NCI-H1436 (cell line): ENCODE measurements at places on chromosomes 16 and 17.

DNA sequence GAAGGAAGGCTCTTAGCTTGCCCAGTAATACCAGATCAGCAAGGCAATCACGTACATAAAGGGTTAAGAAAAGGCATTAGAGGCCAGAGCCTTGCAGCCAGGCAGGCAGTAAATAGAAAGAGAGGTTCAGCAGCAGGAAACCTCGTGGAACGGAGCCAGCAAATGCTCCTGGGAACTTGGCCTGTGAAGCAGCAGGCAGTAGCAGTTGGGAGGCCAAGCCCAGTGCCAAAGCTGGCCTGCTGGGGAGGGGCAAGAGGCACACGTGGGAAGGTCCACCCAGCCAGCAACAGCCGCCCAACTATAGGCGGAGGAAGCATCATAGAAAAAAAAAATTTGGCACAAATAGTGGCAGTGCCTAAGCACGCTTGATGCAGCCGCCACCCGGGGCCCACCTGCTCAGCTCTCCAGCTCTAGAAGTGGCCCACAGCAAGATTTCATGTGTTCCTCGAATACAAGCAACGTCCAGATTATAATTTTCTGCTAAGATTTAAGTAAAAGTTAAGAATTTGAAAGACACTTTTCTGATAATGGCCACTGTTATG is 2339.5 kb downstream of the TP53TG3F start:
- DNase-seq = no peak

DNA sequence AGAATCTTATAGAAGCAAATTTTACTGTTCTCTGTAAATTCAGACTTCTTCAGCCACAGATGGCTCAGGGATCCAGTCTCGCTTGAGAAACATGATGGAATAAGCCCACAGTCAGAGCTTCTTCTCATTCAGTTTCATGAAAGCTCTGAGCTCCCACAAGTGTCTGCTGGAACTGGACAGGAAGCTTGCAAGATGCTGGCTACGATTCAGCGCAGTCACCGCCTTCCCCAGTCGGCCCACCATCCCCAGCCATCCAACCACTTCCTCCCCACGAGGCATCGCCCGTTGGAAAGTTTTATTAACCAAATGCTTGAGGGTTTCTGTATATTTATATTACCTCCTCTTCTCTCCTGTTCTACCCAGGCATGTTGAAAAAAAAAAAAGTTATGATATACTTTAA is 171.7 kb downstream of the ZFHX3 start:
- no peak for DNase-seq

DNA sequence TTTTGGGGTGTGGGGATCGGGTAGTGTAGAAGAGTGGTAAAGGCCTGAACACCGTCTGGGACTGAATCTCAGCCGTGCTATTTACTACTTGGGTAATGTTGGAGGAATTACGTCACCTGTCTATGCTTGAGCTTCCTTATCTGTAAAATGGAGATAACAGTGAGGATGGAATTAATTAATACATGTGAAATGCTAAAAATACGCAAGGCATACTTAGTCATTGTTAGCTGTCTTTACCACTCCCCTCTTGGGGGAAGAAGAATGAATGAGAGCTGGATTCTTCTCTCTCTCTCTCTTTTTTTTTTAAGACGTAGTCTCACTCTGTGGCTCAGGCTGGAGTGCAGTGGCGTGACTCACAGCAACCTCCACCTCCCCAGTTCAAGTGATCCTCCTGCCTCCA is 41.1 kb upstream of the TANGO6 start:
- DNase-seq = no peak

DNA sequence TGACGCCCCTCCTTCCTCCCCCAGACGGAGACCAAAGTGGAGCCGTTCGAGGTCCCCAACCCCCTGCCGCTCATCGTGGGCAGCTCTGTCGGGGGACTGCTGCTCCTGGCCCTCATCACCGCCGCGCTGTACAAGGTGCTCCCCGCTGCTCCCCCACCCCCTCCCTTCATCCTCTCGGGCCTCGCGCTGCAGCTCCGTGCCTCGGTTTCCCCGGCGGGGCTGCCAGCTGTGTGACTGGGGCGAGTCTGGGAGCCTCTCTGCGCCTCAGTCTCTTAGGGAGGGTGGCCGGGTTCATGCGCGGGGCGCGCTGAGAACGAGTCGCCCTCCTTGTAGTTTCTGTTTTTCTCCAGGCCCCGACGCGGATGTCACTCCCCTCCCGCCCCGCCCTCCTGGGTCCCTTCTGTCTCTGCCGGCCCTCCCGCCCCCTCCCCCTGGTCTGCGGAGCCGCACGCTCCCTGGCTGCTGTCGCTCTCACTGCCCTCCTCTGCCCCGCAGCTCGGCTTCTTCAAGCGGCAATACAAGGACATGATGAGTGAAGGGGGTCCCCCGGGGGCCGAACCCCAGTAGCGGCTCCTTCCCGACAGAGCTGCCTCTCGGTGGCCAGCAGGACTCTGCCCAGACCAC is 23.7 kb upstream of the ITGAX start:
- no peak for DNase-seq

GRCh38 chr17:4901648-4902344 is 1.1 kb downstream of the CHRNE start:
- no peak for DNase-seq

- DNase-seq = no peak
Observed at GRCh38 chr17:32917081-32917480, 10.9 kb upstream of the TMEM98 start.

- DNase-seq = no peak
Observed at GRCh38 chr16:27982184-27982583, 81.3 kb downstream of the GSG1L start.

GRCh38 chr17:57110152-57110542 is 25.1 kb downstream of the AKAP1 start:
- no peak for DNase-seq

- DNase-seq = no peak
Observed at GRCh38 chr17:75828076-75828400, 16.2 kb downstream of the UNC13D start.
